ENCODE measurements at places on chromosomes 16 and 17.

- no peak for DNase-seq
Measured at GRCh38 chr16:62638964-62639870, 603.0 kb upstream of the CDH8 start.

DNA sequence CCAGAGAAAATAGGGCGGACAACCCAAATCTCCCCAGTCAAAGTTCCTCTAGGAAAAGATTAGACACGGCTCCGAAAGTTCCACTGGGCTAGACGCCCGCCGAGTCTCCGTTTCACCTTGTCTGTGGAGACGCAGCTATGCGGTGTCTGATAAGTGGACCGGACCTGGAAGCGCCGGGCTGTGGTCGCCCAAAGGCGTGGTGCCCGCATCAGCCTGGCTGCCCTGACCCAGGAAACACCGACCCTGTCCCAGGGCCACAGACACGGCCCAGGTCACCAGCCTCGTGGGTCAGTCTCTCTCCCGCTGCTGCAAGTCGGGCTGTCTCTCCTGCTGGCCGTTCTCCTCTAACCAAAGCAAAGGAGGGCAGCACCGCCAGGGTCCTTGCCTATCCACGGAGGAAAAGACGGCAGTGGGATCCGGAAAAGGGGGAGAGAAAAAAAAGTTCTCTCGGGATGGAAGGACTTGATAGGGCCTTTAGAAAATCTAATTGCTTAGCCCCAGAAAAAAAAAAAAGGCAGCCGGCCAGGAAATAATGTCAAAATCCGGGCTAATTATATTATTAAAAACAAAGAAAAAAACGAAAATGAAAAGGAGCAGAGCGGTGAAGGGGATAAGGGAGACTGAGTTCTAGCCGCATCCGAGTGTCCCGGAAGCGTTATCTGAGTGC, 13.9 kb upstream of the FOXF1 start:
- no peak for DNase-seq

GRCh38 chr16:70254965-70255286, 3.2 kb upstream of the EXOSC6 start:
- DNase-seq, result no peak

- DNase-seq, result no peak
Measured at GRCh38 chr17:3043737-3044365, 19.6 kb downstream of the OR1D5 start.

- no peak for DNase-seq
Measured at GRCh38 chr16:11128211-11129141, 127.5 kb downstream of the SOCS1 start.

- no peak for DNase-seq
Measured at GRCh38 chr17:46097497-46097896, 95.7 kb downstream of the KANSL1 start.

DNA sequence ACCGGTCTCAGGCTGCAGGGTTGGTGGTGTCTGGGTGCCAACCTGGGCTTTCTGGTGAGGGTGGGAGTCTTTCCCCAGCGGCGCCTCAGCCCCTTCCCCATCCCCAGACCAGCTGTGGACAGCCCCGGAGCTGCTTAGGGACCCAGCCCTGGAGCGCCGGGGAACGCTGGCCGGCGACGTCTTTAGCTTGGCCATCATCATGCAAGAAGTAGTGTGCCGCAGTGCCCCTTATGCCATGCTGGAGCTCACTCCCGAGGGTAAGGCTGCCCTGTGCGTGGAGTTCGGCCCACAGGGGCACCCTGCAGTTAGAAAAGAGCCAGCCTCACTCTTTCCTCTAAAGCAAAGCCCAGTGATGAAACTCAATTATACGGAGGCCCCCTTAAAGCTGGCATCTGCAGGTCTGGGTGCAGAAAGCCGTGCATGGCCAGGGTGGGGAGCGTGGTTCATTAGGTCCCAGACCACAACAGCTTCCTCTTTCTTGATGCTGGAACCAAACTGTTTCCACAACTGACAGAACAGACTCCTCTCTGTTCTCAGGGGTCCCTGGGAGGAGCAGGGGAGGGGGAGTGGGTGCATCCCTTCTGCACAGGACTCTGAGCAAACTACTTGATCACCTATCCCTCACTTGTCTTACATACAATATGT, 10.7 kb downstream of the GUCY2D start:
- DNase-seq, result no peak

GRCh38 chr17:18314059-18314730, 599 bp downstream of the TOP3A start:
- DNase-seq, result no peak

DNA sequence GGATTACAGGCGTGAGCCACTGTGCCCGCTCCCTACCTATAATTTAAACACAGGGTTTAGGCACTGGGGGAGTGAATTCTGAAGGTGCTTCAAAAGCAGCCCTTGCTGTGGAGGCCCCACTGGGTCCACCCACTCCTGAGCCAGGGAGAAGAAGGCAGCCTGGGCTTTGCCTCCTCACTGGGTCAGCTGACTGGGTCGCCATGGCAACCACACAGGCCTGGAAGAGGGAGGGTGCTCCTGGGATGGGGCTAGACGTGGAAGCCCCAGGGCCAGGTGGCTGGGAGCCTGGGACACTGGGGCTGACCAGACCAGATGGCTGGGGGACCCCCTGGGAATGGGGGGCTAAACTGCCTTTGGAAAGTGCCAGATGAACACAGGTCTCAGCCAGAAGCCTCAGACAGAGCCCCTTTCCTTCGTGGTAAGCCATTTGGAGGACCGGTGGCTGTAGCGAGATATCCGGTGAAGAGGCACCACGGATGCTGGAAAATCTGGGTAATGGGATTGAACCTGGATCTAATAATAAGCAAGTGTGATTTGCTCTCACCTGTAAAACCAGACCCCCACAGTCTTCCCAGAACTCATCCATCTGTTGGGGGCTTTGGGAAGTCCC, 32.9 kb downstream of the TRARG1 start:
- DNase-seq, result no peak

GRCh38 chr16:50457423-50457822, 88.6 kb upstream of the BRD7 start:
- DNase-seq, result no peak

GRCh38 chr16:72277749-72278148, 105.8 kb upstream of the PMFBP1 start:
- no peak for DNase-seq

DNA sequence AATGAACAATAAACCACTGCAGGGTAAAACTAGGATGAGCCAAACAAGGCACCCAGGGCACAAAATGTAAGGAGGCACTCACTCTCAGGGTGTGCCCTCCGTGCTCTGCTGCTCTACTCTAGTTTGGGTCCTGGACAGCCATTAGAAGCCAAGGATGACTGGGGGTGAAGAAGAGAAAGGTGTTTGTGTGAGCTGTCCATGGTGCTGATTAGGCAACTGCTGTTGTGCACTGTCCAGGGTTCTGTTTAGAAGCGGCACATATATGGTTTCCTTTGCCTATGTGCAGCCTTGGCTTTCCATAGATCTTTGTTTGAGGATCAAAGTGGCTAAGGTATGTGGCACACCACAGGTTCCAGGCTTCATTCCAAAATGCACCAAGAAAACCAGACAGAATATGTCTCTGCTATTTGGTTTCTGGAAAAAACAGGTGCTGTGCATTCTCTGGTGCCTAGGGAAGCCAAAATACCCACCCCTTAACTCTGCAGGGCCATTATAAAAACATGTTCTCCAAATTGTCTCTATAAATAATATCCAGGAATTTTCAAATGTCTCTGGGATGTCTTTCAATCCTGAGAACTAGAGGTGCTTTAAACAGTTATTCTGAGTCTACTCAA, 123.5 kb downstream of the CBLN1 start:
- no peak for DNase-seq

DNA sequence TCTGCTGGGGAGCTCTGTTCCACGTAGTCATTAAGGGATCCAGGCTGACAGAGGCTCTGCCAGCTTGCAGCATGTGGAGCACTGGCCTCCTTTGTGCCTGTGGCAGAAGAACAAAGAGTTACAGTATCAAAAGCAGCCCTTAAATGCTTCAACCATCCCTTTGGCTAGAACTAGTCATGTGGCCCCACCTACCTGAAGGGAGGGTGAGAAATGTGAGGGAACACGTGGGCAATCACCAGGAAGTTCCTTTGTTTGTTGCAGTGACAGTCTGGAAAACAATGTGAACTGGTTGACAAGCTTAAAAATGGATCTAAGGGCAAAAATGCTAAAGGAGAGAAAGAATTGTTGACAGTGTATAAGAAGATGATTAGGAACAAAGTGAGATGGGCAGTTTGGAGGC, 290.4 kb upstream of the HSBP1 start:
- DNase-seq, result no peak

DNA sequence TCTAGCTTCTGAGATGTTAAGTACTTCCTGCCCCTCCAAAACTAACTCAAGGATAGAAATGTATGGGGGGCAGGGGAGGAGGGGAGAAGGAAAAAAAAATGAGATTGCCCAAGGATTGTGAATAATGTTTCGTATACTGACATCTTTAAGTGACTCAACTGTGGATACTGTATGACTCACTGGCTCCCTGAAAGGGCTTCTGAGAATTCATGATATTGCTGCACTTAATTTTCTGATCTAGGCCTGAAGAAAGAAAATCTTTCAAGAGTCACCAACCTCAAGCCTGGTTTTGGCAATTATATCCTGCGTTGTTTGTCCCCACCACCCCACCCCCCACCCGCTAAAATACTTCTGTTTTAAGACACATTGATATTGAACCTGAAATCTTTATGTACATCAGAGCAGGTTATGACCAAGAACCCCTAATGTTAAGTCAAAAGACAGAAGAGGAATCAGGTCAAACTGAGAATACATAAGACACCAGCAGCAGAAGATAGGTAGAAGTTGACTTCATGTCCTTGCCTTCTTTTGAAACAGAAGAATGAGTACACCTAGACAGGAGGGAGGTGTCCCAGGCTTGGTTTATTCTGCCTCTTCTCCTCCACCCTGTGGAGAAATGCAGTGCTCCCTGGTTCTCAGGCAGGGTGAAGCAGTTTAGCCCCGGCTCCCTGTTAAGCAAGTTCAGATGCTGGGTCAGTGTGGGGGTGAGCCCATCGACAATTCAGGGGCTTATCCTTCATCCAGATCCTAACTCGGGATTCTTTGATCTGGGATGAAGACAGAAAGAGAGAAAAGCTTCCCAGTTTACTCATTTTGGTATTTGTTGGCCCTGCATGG, 3.3 kb upstream of the FBXL20 start:
- DNase-seq, result no peak

DNA sequence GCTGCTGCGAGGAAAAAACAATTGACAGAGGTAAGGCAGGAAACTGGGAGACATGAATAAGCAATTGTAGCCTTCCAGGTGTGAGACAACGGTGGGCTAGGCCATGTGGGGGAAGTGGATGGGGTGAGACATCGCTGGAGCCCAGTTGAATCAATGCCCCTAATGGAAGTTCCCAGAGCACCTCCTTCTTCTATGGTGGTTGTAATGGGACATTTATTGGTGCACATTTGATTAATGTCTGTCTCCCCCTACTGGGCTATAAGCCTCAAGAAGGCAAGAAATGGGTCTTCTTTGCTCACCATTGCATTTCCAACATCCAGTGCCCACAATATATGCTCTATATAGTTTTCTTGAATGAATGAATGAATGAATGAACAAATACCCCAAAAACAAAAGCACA, 22.7 kb upstream of the CD300E start:
- DNase-seq, result no peak

- DNase-seq, result no peak
Measured at GRCh38 chr17:7915179-7915610, 894 bp downstream of the RNF227 start.

- peak; percentile 41 for DNase-seq
Measured at GRCh38 chr17:6753006-6753445, 2.8 kb upstream of the XAF1 start.

DNA sequence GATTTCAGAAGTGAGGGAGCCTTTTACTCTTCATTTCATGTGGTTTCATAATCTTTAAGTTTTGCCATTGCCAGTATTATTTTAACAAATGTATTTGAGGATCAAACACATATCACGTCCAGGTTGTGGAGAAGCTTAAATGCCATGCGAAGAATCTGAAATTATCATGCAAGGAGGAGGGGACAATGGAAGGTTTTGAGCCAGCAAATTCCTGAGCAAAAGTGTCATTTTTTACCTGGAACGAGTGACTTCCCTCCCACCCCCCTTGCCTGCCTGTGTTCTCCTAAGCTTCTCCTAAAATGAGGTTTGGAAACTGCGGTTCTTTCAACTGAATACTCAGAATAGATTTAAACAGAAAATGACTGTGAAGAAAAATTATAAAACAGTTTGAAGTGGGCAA, 77.6 kb downstream of the C16orf95 start:
- DNase-seq, result no peak

DNA sequence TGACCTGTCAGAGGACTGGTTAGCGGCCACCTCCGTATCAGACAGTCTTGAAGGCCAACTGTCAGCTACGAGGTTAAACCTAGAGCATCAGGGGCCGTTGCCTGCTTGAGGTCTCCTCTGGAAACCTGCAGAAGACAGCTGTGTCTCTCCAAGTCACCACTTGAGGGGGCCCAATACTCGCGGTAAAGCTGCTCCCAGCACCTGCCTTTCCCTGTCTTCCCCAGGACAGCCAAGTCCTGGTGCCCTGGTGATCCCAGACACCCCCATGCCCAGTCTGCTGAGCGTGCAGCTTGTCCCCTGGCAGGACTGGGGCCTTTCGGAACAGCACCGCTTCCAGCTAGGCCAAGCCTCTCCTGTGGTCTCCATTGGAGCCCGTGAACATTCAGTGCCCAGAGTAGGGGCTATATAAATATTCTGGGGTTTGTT, 80.1 kb downstream of the DNAH17 start:
- no peak for DNase-seq

GRCh38 chr16:27313422-27314160, at the start of gene IL4R:
IL4R (plus strand) TSS chr16:27313974; CDS start chr16:27340204, 26,230 bp downstream.
- DNase-seq, result peak; percentile 27

- DNase-seq, result no peak
Measured at GRCh38 chr17:31067691-31068184, 27.0 kb upstream of the NF1 start.

DNA sequence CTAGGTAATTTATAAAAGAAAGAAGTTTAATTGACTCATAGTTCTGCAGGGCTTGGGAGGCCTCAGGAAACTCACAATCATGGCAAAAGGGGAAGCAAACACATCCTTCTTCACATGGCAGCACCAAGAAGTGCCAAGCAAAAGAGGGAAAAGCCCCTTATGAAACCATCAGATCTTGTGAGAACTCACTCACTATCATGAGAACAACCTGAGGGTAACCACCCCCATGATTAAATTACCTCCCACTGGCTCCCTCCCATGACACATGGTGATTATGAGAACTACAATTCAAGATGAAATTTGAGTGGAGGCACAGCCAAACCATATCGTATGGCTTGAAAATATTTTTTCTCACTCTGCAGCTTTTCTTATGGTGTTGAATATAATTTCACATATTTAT, 151.7 kb downstream of the ANKFN1 start:
- no peak for DNase-seq

- no peak for DNase-seq
Measured at GRCh38 chr16:85570213-85570734, 42.8 kb upstream of the GSE1 start.

DNA sequence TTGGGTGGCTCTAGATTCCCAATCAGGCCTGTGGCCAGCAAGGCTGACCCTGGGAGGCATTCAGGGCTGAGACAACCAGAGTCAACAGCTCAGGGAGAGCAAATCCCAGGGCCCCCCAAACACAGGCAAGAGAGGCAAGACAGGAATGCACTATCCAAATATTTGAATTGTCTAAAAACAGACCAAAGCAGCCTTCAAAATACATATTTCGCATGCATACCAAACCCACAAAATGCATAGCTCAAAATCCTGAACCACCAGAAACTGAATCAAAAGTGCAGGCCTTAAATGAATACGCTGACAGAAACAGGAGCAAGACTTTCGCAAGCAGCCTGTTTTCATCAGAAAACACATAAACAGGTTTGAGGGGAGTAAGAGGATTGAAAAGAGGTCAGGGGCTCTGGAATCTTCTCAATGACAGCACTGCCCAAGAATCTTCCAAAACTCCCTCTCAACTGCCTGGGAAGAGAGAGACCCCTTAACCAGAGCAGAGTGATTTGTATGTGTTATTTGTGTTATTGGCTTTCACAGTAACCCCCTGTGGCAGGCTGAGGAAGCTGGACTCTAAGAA, 213.6 kb upstream of the CDH5 start:
- no peak for DNase-seq
